Tibial artery (tissue), 4 donors: ENCODE measurements at places on chromosomes 5 and 9.
A peak's percentile ranks its signal among the peaks of the same experiment; 100 is the strongest.

DNA sequence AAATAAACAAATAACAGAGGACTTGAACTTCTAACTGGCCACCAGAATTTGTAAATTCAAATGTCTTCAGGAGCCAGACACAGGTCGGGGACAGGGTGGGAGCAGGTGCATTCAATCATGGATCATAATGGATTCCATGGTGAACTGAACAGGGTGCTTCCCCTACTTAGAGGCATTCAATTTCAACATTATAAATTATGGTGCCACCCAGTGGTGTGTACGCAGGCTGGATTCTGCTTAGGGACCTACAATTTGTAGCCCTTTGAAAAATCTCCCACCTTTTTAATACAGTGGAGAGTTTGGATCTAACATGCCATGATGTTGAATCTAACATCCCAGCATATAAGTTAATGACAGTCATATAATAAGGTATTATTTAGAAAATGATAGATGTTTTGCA lies 22.3 kb downstream of the KLF9 start:
- no peak for DNase-seq

GRCh38 chr9:137077010-137077747 lies at the start of gene UAP1L1:
TSS of gene UAP1L1 (plus strand) at chr9:137077517. CDS start at chr9:137077533, 16 bp downstream.
- DNase-seq = peak; percentile 87

DNA sequence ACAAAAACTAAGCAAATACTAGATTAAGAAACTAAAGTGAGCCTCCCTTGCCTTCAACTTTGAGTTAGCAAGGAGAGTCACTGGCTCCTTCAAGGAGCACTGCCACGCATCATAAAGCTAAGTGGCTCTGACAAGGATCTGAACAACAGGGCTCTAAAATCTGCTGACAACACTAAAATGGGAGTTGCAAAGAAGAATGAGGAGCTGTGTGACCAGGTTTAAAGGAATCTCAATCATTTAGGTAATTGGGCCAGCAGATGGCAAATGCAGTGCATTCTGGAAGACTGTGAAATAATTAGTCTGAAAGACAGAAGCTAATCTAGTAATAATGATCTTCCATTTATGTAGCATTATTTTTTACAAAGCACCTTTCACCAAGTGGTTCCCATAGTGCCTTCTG lies 297.0 kb upstream of the TAS2R1 start:
- no peak for DNase-seq

DNA sequence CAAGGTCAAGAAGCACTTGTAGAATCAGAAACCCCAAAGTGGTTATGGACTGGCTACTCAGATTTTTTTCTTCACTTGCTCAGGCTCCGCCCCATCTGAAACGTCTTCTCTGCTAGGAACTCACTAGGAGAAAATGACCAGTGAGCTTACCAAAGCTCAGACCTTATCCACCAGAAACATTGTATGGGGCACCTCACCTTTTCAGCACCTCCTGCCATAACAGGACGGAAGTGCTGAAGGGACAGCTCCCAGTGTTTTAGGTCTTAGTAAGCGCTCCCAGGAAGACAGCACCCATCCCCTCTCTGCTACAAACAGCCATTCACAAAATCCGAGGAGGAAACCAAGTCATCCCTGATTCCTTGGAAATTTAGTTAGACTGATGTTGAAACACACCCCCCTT lies 1.2 kb upstream of the GABRA1 start:
- DNase-seq = no peak

GRCh38 chr5:44388321-44389089 lies 715 bp downstream of the FGF10 start:
- DNase-seq = no peak

- no peak for DNase-seq
Observed at GRCh38 chr9:127349483-127350113, 47.4 kb upstream of the SLC2A8 start.

- DNase-seq = no peak
Observed at GRCh38 chr9:5560443-5561100, 50.2 kb downstream of the PDCD1LG2 start.

GRCh38 chr5:178227929-178228328 lies 4.7 kb downstream of the PHYKPL start:
- DNase-seq = no peak

GRCh38 chr5:140725799-140726471 lies 25.7 kb downstream of the ZMAT2 start:
- peak; percentile 67 for DNase-seq

- no peak for DNase-seq
Observed at GRCh38 chr5:75651575-75652238, 40.5 kb downstream of the ANKDD1B start.

GRCh38 chr9:98315067-98315453 lies 59.6 kb upstream of the TBC1D2 start:
- DNase-seq = no peak

DNA sequence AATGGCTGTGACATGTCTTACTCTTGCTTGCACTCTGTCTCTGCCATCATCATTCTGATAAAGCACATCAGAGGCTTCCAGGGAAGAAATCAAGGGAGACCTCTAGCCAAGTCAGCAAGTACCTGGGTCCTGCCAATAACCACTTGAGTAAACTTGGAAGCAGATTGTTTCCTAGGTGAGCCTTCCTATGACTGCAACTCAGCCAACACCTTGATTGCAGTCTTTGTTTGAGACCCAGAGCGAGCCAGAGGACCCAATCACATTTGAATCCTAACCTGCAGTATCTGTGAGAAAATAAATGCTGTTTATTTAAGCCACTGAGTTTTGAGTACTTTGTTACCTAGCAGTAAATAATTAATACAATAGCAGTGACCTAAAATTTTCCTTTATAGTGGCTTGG lies 356.8 kb upstream of the CHD1 start:
- no peak for DNase-seq

DNA sequence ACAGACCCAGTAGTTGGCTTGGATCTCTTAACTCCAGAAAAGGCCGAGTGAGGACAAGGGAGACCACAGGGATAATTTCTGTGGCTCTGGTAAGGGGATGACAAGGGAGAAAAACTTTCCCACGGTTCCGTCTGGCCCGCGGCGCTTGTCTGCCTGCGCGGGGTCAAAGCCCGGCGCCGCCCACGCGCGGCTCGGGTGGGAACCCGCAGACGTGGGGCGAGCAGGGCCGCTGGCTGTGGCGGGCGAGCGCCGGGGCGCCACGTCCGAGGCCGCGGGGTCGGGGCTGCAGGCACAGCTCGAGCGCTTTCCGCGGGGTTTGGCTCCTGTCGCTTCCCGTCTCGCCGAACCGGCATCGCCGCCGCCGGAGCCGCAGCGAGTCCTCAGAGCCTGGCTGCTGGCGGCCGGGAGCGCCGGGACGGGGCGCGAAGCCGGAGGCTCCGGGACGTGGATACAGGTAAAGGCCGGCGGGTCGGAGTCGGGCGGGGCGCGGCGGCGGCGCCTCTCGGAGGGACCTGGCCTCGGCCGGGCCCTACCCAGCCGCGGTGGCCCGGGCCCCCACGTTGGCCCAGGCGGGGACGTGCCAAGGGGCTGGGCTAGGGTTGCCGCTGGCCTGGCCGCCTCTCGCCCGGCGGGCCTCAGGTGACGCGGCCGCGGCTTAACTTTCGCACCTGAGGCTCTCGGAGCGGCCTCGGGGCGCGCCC lies at the start of gene RNF180:
RNF180 (plus strand) TSS at position 344 of the 701 bp plus-strand sequence. CDS start 34,965 bp downstream, outside the sequence.
- peak; percentile 30 for DNase-seq

- no peak for DNase-seq
Observed at GRCh38 chr5:68333649-68334552, 118.3 kb downstream of the PIK3R1 start.

DNA sequence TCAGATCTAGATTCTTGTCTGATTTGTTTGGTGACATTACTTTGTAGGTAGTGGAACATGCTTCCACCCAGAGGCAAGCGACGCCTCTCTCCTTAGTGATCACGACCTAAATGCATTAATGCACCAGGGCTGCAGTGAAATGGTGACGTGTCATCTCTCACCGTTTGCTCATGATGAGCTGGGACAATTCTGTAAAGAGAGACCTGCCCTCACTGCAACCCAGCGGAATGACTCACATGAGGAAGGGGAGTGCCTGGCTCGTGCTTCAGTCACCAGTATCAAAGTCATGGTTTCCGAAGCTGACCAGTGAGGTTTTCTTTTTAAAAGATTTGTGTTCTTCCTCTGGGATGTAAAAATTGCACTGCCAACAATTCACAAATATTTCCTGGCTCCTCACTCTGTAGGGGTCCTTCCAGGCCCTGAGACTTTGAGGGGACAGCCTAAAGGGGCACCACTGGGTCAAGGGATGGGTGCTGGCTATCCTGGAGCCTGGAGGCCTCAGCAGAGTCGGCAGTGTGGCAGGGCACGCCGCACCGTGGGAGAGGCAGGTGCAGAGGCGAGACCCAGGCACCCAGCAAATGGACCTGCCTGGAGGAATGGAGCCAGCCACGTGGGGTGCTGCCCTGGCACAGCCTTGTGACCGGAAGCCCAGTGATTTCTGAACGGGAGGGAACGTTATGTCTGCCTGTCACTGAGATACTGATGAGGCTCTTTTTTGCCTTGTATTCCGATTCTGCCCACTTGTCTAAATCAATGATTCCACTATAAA lies 17.3 kb downstream of the QSOX2 start:
- no peak for DNase-seq

DNA sequence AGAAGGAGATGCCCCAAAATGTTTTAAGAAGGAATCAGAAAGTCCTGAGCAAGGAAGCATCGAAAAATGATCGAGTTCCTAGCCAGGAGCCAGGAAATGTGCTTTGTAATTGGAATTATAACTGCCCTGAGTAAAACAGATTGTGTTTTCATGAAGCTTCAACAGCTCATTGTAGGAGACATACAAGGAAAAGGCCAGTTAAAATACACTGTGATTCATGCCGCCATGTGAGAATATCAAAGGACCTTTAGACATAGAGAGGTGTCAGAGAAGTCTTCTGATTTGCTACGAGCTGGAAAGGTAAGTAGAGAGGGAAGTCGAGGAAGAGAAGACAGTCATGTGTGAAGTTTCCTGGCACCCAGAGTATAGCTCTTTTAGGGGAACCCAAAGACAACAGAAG lies 60.9 kb downstream of the NR3C1 start:
- DNase-seq = no peak

DNA sequence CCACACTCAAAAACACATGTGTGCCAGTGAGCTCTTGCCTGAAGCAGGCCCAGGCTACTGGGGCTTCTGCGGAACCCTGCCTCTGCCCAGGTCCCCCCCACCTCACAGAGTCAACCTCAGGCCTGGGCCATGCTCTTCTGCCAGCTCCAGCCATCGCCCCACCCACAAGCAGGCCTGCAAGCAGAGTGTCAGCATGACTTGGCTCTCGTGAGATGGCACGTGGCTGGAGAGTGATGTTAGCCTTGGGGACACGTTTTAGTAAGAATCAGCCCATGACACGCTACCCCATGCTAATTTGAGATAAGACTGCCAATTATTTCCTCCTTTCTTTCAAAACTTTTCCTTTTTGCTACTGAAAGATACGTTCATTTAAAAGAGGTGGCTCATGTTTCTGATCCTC lies 351.7 kb downstream of the IRX2 start:
- DNase-seq = no peak

GRCh38 chr9:110921705-110922104 lies 116.6 kb downstream of the LPAR1 start:
- DNase-seq = no peak

GRCh38 chr5:73678322-73678740 lies 52.3 kb downstream of the ARHGEF28 start:
- DNase-seq = no peak

GRCh38 chr9:124855944-124856765 lies 2.9 kb downstream of the WDR38 start:
- no peak for DNase-seq

DNA sequence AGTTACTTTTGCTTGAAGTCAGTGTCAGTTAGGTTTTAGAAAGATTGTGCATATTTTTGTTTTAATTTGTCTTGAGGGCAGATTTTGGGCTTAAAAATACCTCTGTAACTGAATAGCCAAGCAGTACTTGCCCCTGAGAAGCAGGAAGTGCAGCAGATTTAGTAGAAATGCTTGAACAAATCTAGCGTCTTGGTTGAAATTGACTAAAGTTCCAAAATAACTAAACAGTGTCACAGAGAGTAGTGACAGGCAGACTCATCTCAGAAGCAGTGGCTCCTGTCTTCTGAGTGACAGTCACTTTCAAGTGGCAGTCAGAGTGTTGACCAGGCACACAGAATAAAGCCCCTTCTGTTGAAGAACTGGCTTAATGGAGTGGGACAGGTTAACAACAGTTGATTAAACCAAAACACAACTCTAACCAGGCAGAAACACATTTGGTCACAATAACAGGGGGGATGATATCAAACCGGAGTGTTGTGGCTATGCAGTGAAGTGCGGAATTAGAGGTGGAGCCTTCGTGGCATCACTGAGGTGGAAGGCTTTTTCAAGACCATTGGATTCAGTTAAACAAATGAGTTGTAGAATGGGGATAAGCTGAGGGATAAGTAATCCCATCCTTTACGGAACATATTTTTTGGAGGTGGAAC lies 29.1 kb downstream of the TRIO start:
- DNase-seq = no peak

- DNase-seq = no peak
Observed at GRCh38 chr5:113058706-113059226, 82.2 kb downstream of the DCP2 start.
